ENCODE measurements at places on chromosomes 2 and 18. TPM values are rescaled to one million over a fixed set of nuclear protein-coding genes. Genes with fewer than 3 reads are reported as not detected.

TYMS gene
- total RNA-seq, result 1.1 TPM

TMEM182 gene
- not detected for total RNA-seq

PTPN18 gene
- total RNA-seq, result 25.8 TPM

SFT2D3 gene
- 7.0 TPM for total RNA-seq
